Activated CD4-positive, alpha-beta memory T cell treated with anti-CD3 and anti-CD28 coated beads for 36 hours (primary cell): ENCODE measurements at places on chromosomes 4 and X. TPM values are rescaled to one million over a fixed set of nuclear protein-coding genes. Genes with fewer than 3 reads are reported as not detected.

- no peak for DNase-seq
Observed at GRCh38 chr4:161285461-161285860, 878.3 kb downstream of the FSTL5 start.

DNA sequence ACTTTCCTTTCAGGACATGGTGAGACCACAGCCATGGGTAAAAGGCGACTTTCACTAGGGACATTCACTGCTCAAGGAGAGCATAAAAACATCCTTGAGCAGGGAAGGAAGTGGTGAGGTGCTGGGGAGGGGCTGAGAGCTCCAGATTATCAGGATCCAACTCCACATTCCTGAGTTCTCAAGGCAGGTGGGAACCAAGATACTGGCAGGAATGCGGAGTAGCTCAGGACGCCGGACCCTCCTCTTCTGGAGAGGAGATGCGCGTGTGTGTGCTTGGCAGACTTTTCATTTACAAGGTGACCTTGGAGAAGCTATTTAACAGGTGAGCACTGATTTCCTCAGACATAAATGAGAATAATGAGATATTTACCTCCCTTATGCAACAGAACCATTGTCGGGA lies 41.3 kb upstream of the TXK start:
- no peak for DNase-seq

- no peak for DNase-seq
Observed at GRCh38 chr4:26257850-26258249, 63.0 kb upstream of the RBPJ start.

- DNase-seq: no peak
Observed at GRCh38 chr4:174418640-174419212, 103.6 kb downstream of the HPGD start.

DNA sequence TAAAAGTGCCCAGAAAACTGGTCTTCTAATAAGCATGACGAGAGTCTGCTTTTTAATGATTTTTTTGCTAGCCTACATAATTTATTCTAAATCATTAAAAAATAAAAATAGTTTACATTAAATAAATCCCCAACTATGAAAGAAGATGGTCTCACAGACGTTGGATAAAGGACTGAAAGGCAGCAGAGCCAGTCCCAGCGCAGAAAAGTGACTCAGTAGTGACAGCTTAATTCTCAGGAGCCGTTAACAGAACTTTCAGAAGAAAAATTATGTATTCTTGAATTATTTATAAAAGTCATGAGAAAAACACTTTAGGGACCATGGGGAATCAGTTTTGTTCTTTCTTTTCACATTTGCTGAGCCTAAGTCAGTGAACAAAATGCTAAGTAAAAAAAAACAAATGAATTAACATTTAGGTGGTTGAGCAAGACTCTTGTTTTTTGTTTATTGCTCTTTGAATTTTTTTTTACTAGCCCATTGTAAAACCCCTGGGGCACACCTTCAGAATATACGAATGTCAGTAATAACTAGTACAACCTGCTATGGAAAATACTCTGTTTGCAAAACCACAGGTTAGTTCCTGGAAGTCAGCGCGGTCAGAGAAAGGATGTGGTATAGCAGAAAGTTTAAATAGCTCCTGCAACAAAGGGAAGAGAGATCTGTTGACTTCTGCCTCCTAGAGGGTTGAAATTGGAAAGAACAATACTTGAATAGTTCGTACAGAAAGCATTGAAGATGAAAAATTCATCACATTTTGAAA lies 50.4 kb upstream of the CCDC160 start:
- DNase-seq: peak; percentile 78

DNA sequence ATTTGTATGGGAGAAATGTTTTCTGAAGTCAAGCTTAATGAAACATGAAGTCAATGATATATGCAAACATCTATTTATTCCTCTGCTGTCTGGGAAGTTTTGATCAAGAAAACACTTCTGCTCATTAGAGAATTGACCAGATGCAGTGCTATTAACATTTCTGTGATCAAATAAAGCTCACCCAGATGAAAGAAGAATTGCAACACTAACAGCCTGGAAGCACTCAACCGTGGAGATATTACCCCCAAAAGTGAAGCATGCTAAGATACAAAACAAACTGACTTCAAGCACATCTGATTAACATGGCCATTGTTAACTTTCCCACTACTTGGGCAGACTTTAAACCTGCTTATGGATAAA lies 73.7 kb upstream of the GUCY1A1 start:
- no peak for DNase-seq

Gene SCML2
- 2.2 TPM for total RNA-seq
